ENCODE measurements at places on chromosomes 7 and 10.

DNA sequence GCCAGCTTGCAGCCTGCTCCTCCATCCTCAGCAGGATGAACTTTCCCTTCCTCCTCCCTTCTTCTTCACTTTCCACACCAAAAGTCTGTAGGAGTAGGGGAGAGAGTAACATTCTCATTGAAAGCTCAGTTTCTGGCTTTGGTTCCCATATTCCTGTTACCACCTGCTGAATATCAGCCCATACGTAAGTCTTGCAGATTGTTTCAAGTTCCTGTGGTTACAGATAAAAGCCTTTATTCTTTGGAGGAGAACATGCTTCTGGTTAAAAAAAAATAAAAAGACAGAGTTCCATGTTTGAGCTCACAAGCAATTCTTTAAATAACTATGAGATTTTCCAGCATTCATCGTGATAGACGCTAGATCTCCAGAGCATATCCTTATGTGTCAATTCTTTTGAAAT, 637.3 kb downstream of the SUGCT start:
- no peak for DNase-seq

DNA sequence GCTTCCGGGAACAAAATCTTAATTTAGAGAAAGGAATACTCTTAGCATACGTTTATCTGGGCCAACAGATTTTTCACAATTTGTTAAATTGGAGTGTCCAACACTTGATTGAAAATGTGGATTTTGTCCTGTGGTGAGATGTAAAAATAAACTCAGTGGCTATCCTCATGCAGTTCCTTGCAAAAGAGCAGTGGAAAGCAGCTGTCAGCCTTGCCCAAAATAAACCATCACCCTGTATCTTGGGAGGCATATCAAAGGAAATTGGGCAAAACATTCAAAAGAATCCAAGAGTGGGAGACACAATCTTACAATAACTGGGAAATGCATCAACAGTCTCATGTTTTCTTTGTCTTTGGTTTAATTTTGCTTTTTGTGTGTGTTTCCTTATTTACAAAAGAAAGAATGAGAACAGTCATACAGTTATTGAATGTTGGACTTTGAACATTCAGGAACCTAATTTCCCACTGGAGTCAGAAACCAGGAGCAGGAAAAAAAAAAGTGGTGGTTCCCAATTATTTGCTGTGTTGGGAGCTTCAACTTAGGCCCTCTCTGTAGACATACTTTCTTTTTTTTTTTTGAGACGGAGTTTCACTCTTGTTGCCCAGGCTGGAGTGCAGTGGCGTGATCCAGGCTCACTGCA, 44.4 kb upstream of the DGKI start:
- DNase-seq: no peak

- DNase-seq: no peak
Observed at GRCh38 chr7:139538881-139539635, 15.6 kb downstream of the CLEC2L start.

DNA sequence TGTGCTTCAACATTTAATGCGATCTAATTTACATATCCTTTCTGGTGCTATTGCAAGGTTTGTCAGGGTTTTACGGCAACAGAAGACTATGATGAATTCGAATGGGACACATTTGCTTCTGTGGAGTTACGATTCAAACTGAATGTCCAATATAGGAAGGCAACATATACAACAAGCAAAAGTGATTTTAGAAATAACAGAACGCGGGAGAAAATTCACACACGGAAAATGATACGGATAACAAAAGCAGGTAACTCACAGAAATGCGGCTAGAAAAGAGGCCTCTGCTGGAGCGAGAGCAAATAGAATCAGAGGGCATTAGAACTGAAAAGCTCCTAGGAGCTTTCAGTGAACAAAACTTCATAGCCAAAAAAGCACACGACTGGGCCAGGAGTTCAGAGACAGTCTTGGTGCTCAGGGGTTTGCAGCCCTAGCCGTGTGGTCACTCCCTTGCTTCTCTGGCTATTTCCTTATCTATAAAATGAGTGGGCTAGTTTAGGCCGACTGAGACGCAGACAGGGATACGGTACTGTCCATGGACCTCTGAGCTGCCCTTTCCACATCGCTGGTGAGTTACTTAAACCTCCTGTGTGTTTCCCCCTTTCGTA, 557 bp upstream of the TAX1BP1 start:
- DNase-seq: peak; percentile 5

DNA sequence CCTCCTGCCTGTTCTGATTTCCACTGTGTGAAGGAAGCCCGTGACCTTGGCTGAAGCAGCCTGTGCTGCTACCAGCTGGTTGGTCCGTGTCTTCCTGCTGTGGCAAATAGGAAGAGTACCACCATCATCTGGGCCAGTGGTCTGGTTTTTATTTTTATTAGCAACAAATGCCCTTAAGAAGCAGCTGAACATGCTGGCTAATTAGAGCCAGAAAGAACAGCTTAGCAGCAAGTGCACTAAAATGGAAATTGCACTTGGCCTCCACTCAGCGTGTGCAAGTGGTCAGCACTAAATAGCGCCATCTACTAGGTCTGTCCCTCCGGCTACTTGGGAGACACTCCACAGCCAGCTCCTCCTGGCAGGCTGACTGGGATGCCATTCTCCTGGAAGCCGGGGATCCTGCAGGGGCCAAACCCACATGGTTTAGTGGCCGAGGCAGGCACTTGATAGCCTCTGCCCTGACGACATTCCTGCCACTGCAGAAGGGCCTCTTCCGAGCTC, 690.3 kb upstream of the FOXK1 start:
- DNase-seq: no peak

- no peak for DNase-seq
Observed at GRCh38 chr7:50409856-50410745, 40.0 kb downstream of the FIGNL1 start.

DNA sequence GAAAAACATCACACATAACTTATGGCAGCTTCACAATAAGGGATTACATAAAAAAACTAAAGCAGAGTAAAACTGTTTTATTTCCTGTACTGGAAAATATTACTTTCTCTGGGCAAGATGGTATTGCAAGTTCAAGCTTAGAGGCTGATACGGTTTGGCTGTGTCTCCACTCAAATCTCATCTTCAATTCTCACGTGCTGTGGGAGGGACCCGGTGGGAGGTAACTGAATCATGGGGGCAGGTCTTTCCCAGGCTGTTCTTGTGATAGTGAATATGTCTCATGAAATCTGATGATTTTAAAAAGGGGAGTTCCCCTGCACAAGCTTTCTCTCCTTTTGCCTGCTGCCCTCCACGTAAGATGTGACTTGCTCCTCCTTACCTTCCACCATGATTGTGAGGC, 5.1 kb upstream of the LRRC27 start:
- peak; percentile 66 for DNase-seq

GRCh38 chr10:18400201-18400905, 251.0 kb downstream of the NSUN6 start:
- no peak for DNase-seq

DNA sequence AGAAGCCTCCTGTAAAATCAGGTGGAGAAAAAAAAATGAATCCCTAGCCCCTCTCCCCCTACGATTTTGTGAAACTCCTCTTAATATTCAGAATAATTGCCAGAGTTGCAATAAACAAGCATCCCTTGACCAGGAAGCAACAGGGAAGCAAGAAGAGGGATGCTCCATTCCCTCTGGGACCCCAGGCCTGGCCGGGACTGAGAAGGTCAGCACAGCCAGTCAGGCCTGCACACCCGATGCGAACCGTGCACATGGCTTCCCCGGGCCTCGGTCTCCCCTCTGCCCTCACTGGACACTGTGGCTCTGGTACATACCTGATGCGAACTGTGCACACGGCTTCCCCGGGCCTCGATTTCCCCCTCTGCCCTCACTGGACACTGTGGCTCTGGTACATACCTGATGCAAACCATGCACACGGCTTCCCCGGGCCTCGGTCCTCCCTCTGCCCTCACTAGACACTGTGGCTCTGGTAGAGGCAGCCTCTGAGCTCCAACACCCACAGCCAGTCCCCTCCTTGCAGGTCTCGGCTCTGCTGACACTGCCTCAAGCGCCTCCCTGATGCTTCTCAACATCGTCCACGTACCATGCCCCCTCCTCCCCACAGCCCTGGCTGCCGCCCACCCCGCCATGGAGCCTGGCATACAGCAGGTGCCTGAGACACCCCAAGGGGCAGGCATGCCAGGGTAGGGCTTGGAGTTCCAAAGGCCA, 138.6 kb downstream of the DIP2C start:
- no peak for DNase-seq

- no peak for DNase-seq
Observed at GRCh38 chr7:156034397-156034796, 222.1 kb upstream of the SHH start.

DNA sequence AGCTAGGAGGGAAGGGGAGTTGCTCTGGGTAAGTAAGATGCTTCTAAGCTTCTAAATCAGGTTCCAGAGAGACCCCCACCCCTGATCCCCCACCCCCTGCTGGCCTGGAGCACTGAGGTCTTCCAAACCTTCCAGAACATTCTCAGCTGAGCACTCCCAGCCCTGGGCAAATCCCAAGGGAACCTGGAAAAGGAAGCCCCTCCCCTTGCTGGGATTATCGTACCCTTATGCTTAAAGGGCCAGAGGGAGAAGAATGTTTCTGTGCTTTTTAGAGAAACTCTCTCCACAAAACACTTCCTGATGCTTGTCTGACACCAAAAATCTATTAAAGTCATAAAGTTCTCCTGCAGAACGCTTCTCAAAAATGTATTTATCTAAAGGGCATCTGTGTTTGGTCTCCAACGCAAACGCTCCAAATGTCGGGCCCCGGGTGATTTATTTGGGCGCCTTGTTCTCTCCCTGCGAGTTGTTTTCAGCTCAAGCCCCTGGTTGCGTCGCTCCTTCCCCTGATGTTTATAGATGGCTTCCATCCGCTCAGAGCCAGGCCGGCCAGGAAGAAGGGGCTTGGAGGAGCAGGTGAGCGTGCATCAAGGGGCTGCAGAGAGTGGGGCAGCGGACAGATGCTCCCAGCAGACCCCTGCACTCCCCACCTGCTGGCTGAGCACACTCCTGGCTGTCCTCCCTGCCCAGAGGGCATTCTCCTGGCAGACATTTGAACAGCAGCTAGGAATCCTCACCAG, 8.2 kb upstream of the RET start:
- DNase-seq: no peak

DNA sequence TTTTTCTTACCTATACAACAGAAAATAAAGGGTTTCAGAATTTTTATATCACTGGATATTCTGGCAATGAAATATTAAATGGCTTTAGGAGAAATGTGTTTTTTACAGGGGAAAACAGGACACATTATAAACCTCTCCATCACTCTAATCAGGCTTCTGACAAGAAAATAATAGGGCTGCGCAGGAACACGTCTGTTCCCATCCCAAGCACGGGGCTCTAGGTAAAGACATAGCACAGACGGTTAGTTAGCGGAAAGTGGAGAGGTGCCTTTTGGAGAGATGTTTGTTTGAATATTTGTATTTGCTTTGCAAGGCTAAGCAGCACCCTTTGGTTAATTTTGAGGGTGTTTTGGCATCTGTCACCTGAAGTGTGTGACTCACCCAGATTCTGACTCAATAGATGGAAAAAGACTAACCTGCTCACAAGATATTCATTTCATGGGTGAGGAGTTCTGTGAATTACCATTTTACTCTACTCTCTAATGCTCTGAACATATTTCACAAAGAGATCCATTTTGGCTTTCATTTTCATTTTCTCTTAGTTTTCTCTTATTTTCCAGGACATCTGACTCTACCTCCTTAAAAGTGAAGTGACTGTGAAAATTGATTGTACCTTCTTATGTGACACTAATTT, 174.5 kb upstream of the AKR1E2 start:
- DNase-seq: peak; percentile 23

DNA sequence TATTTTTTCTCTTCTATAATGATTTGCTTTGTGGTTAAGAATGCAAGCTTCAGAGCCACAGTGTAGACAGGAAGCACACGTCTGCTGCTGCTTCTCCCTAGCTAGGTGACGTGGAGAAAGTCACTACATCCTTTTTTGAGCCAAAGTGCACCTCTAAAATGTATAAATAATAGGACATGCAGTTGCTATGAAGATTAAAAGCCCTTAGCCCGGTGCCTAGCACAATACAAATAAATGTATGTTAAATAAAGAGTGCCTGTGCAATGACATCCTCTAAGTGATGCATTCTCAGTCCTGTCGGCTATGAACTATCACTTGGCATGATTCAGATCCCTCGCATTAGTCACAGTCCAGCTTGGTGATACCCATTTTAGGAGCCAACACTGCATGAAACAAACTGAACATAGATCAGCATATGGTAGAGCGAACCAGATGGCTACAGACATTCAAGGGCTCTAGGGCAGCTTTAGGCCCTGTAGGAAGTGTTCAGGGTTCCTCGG, 4.8 kb upstream of the TRDMT1 start:
- peak; percentile 48 for DNase-seq

DNA sequence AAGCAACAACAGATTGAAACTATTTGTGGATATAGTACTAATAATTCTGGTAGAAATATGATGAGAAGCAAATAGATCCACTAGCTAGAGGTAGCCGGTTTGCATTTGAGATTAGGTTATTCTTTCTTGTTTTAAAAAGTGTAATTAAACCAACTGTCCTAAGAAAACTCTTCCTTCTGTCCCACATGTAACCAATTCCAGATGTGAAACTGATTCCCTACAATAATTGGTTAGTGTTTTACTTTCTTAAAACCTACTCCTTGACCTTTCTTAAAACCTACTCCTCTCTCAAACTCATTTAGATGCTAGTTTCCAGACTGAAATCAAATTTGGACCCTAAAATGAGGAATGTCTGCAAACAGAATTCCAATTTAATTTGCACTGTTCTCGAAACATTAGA, 521.5 kb downstream of the SUGCT start:
- no peak for DNase-seq

DNA sequence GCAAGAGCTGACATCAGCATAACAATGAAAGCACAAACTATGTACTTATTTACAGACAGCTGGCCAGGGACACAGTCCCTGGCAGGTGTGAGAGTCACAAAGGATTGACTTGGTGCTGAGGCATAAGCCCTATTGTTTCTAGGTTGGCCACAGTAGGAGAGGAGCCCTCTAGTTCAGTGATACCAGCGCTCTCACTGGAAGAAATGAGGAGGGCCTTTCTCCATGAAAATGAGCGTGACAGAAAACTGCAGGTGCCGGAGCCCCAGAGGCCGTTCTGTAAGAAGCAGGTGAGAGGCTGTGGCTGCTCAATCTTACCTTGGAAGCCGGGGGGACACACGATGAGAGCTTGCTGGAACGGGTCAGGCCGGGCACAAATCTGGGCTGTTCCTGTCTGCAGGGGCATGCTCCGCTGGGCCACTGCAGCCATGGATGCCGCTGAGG, 90.5 kb downstream of the CLEC2L start:
- DNase-seq: no peak

DNA sequence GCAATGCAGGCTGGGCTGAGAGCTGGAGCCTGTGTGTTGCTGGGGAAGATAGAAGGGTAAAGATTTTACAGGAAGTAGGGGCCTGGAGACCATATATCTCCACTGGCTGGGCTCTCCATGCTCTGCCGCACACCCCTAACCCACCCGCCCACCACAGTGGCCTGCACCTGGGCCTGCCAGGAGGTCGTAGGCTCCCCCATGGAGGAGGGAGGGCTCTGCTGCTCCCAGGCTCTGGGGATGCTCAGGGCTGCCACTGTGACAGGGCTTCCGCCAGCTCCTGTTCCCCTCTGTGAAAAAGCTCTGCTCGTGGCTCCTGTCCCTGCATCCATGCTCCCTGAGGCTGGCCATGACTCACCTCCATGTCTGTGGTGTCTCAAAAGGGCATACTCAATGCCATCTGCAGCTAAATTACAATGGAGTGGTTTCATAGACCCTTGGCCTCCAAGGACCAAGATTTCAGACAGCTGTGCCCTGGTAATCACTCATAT, 106.0 kb downstream of the CXCL12 start:
- DNase-seq: no peak

Measured in stimulated activated CD4-positive, alpha-beta T cell treated with anti-CD3 and anti-CD28 coated beads, Interleukin-1b, Interleukin-23, amount 100 ng/mL, for 48 hours (primary cell).